ENCODE measurements at places on chromosomes 4 and X. TPM values are rescaled to one million over a fixed set of nuclear protein-coding genes. Genes with fewer than 3 reads are reported as not detected.

GRCh38 chr4:85952528-85952927, 407.3 kb downstream of the MAPK10 start:
- DNase-seq: no peak

DNA sequence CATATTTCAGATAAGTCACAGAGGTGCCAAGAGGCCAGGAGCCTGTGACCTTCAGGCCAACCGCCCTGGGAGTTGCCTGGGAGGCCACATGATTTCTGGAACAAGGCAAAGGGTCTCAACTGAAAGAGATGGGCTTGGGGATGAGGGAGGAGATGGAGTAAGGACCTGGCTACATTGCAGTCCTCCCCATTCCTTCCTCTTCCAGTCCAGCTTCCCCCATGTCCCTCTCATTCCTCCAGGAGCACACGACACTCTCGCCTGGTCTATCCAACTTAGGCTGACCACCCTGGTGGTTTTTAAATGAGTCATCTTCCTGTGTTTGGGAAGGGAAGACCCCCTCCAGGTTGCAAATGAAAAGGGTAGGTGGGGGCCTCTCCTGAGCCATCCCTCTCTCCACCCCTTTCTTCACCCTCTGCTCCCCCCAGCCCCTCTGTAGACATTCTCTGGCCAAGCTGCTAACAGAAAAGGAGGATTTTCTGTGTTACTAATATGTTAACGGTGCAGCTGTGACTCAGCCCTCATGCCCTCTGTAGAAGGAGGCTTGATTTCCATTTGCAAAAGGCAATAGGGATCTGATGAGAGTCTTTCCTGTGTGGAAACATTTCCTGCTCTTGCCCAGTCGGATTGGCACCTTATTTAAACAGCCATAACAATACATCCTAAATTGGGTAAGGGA, 79.2 kb downstream of the RTL5 start:
- no peak for DNase-seq

DNA sequence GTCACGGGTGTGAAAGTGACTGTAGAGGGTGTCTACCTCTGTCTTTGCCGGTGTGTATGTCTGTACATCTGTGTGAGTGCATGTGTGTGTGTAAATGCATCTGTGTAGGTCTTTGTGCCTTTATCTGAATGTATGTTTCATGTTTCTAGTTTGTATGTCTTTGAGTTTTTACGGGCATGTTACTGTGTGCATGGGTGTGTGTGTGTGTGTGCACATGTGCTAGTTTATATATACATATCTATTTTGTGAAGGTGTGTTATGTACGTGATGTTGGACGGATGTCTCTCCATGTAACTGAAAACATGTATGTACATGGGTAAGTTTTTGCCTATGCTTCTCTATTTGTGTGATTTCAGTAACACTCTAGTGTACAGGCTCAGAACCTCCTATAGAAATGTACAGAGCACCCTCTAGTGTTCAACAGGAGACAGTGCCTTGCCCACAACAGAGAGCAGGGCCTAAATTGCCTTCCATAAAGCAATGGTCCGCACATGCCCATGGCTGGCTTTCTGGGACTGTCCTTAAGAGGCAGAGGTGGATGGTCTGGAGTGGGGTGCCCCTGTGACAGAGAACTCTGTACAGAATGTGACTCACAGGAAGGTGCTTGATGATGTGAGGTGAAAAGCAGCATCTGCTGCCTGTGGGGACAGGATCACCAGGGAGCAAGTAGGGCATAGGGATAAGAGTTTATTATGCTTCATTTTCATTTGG, 343.5 kb downstream of the RAPGEF2 start:
- peak; percentile 63 for DNase-seq

DNA sequence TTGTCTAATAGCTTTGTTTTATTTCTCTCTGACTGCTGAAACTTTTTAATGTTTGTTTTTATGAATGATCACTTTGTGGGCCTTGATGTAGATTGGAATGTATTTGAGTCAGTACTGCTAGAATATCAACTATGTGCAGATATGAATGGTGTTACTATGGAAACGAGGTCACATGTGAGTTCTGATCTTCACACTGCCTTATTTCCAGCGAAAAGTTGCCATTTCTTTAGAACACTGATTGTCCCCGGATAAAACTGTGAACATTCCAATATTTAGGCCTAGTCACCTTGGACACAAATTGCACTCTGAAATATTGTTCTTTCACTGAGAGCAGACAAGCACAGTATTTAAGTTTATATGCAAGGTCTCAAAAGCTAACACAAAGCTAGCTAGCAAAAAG, 27.2 kb upstream of the MAGED1 start:
- no peak for DNase-seq

- no peak for DNase-seq
Measured at GRCh38 chr4:102599886-102600285, 98.7 kb downstream of the NFKB1 start.

- no peak for DNase-seq
Measured at GRCh38 chrX:21176921-21177571, 197.2 kb upstream of the CNKSR2 start.

PPP3CA gene
- 10.7 TPM for polyA plus RNA-seq

ADGRG4 gene
- not detected for polyA plus RNA-seq

EVC gene
- 3.8 TPM for polyA plus RNA-seq

SSX4B gene
- polyA plus RNA-seq: not detected
